Fibroblast of lung (primary cell): ENCODE measurements at places on chromosomes 6 and 20. TPM values are rescaled to one million over a fixed set of nuclear protein-coding genes. Genes with fewer than 3 reads are reported as not detected.
A peak's percentile ranks its signal among the peaks of the same experiment; 100 is the strongest.

ELOVL4 gene
- total RNA-seq = 4.6 and 6.4 TPM in 2 replicates

C20orf96 gene
- total RNA-seq = 3.9 and 4.8 TPM in 2 replicates

HLA-DOB gene
- total RNA-seq = under 0.01 and 0.26 TPM in 2 replicates

ATP6V1G2 gene
- 4.1 and 11.2 TPM in 2 replicates for total RNA-seq

OR2B6 gene
- 0.17 TPM in 1 of 2 replicates, not detected in the other for total RNA-seq

HCK gene
- total RNA-seq = not detected in 2 replicates

LAMA4 gene
- 494 and 636 TPM in 2 replicates for total RNA-seq

ABRACL gene
- 19.7 and 29.8 TPM in 2 replicates for total RNA-seq

GRCh38 chr6:116386581-116387299 lies 16.0 kb downstream of the DSE start:
- peak; percentile 66 for DNase-seq
- H3K4me1 ChIP-seq = peaks cover 28% of the 10 kb centered on the region
- H3K4me3 ChIP-seq = no peak overlapping the region
- H3K27ac ChIP-seq = peak overlapping the region; percentile 34
- H3K27me3 ChIP-seq = no peaks in the 10 kb centered on the region

DNA sequence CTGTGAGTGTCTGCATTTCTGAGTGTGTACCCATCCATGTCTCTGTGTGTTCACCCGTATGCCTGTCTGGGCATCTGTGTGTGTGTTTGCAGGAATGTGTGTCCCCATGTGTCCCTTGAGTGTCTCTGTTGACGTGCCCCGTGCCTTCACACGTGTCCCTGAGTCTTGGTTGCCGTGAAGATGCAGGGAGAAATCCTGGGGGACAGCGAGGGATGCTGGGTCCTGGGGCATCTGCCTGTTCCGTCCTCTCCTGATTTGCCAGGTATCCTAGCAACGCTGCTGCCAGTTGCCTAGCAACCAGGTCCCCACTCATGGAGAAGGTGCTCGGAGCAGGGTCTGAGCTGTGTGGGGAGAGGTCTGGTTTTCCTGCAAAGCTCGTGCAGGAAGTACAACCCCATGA lies 6.0 kb upstream of the LKAAEAR1 start:
- H3K36me3 ChIP-seq = no peaks in the 10 kb centered on the region
- H3K27me3 ChIP-seq = peaks cover 11% of the 10 kb centered on the region
- H3K4me3 ChIP-seq = no peak overlapping the region
- H3K4me1 ChIP-seq = no peaks in the 10 kb centered on the region

- no peak overlapping the region for H3K27ac ChIP-seq
- no peak for DNase-seq
- no peaks in the 10 kb centered on the region for H3K27me3 ChIP-seq
- H3K36me3 ChIP-seq = no peaks in the 10 kb centered on the region
- no peak overlapping the region for H3K4me3 ChIP-seq
These were observed 99.3 kb upstream of the BMP5 start for GRCh38 chr6:55974688-55975087.

DNA sequence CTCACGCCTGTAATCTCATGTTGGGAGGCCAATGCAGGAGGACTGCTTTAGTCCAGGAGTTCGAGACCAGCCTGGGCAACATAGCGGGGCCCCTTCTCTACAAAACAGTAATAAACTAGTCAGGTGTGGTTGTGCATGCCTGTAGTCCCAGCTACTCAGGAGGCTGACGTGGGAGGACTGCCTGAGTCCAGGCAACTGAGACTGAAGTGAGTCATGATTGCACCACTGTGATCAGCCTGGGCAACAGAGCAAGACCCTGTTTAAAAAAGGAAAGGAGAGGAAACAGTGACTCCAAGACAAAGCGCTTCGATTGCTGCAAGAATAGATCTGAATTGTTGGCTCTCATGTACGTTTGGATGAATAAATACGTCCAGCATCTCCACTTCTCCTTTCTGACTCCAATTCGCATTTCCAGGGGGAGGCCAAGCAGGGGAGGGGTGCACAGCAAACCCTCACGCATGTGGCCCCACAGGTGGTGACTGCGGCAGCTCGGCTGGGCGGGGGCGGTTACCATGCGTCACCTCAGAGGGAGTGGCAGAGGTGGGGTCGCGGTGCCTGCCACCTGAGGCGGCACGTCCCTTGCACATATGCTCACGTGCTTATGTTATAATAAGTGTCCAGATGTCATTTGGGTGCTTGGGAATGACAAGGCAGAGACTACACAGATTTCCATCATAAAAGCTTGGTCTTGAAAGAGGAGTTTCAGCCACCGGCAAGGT lies 95.1 kb upstream of the MPC1 start:
- H3K27ac ChIP-seq = no peak overlapping the region
- no peak overlapping the region for H3K4me3 ChIP-seq
- H3K27me3 ChIP-seq = no peaks in the 10 kb centered on the region
- peaks cover 4% of the 10 kb centered on the region for H3K36me3 ChIP-seq

- no peak for DNase-seq
- no peak overlapping the region for H3K4me3 ChIP-seq
- no peaks in the 10 kb centered on the region for H3K27me3 ChIP-seq
These were observed 1.3 kb upstream of the DOK5 start for GRCh38 chr20:54474046-54474445.

DNA sequence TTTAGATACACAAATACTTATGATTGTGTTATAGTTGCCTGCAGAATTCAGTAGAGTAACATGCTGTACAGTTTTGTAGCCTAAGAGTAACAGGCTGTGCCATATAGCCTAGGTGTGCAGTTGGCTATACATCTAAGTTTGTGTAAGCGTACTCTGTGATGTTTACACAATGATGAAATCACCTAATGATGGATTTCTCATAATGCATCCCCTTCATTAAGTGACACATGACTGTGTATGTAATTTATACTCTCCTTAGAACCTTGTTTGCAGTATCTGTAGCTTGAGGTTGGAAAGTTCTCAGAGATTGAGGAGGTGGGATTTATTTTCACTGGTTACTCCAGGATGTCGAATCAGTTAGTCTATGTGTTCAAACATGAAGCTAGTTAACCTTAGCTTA lies 67.0 kb upstream of the TMEM30A start:
- H3K4me3 ChIP-seq = no peak overlapping the region
- no peak for DNase-seq
- H3K27ac ChIP-seq = no peak overlapping the region
- no peaks in the 10 kb centered on the region for H3K4me1 ChIP-seq
- H3K27me3 ChIP-seq = no peaks in the 10 kb centered on the region
- H3K36me3 ChIP-seq = no peaks in the 10 kb centered on the region

- H3K36me3 ChIP-seq = no peaks in the 10 kb centered on the region
- DNase-seq = no peak
These were observed 232.4 kb downstream of the BMP7 start for GRCh38 chr20:57034001-57034400.

DNA sequence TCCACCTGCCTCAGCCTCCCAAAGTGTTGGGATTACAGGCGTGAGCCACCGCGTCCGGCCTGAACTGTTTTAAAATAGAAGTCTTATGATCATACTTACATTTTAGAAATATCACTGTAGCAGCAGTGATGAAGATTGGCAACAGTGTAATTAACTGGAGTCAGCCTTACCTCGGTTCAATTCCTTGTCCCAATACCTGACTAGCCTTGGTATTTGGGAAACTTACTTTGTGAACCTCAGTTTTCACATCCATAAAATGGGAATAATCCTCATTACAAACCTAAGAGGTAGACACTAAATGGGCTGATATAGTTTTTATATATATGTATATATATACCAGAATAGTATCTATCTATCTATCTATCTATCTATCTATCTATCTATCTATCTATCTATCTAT lies 19.3 kb downstream of the PHF20 start:
- peaks cover 2% of the 10 kb centered on the region for H3K36me3 ChIP-seq
- DNase-seq = no peak
- H3K4me1 ChIP-seq = peaks cover 7% of the 10 kb centered on the region
- no peak overlapping the region for H3K27ac ChIP-seq

- H3K4me1 ChIP-seq = no peaks in the 10 kb centered on the region
- H3K27me3 ChIP-seq = no peaks in the 10 kb centered on the region
- H3K27ac ChIP-seq = no peak overlapping the region
- DNase-seq = no peak
- H3K4me3 ChIP-seq = no peak overlapping the region
- H3K36me3 ChIP-seq = no peaks in the 10 kb centered on the region
These were observed 219.2 kb downstream of the C6orf118 start for GRCh38 chr6:165090242-165090641.

GRCh38 chr6:84633771-84634170 lies 130.6 kb downstream of the TBX18 start:
- H3K4me1 ChIP-seq = no peaks in the 10 kb centered on the region
- H3K27me3 ChIP-seq = no peaks in the 10 kb centered on the region
- no peak for DNase-seq
- H3K27ac ChIP-seq = no peak overlapping the region

DNA sequence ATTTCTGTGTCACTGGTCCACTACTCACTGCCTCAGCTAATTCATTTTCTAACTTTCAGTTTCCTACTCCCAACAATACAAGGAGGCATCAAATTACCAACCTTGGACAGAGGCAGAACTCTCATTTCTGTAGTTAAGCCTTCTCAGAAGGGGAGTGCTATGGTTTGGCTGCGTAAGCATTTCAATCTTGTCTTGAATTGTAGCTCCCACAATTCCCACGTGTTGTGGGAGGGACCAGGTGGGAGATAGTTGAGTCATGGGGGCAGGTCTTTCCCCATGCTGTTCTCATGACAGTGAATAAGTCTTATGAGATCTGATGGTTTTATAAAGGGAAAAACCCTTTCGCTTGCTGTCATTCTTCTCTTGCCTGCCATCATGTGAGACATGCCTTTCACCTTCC lies 22.9 kb downstream of the HLA-DRA start:
- DNase-seq = no peak
- H3K27me3 ChIP-seq = no peaks in the 10 kb centered on the region
- H3K4me3 ChIP-seq = no peak overlapping the region

DNA sequence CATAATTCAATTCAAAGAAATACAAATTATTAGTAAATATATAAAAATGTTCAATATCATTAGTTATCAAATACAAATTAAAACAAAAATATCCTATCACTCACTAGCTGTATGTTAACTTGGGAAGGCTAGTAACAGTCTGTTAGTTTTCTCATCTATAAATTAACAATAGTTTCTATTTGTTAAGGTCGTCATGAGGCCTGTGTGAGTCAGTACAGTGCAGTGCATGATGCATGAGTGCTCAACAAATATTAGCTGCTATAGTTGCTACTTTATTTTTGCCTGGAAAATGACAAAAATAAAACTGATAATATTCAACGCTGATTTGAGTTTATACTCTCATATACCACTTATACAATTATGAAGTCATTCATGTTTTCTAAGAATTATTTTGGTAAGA lies 401.6 kb upstream of the RUNX2 start:
- H3K4me1 ChIP-seq = no peaks in the 10 kb centered on the region
- H3K4me3 ChIP-seq = no peak overlapping the region
- peak; percentile 17 for DNase-seq
- H3K36me3 ChIP-seq = no peaks in the 10 kb centered on the region

GRCh38 chr20:15674253-15675060 lies 898.8 kb downstream of the KIF16B start:
- no peaks in the 10 kb centered on the region for H3K27me3 ChIP-seq
- peaks cover 17% of the 10 kb centered on the region for H3K4me1 ChIP-seq
- DNase-seq = no peak
- peak overlapping the region; percentile 9 for H3K27ac ChIP-seq
- no peak overlapping the region for H3K4me3 ChIP-seq

- H3K4me1 ChIP-seq = no peaks in the 10 kb centered on the region
- DNase-seq = no peak
- no peaks in the 10 kb centered on the region for H3K36me3 ChIP-seq
- H3K4me3 ChIP-seq = no peak overlapping the region
- H3K27me3 ChIP-seq = no peaks in the 10 kb centered on the region
- no peak overlapping the region for H3K27ac ChIP-seq
These were observed 61.8 kb downstream of the NFATC2 start for GRCh38 chr20:51480507-51481270.

DNA sequence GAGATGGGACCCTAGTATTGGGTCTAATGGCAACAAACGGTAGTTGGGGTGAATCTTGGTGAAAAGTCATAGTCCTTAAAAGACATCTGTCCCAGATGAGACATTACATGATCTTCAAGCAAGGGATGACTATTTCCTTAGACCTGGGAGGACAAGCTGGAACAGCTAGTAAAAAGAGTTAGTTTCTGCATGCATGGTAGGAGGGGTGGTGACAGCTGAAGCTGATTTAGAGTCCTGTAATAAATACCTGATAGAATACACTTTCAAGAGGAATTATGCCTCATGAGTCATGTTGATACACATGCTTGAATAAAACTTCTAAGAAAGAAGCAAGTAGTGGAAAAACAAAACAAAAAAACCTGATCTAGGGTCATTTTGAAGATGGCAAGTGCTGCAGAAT lies 247.4 kb downstream of the CD109 start:
- H3K4me1 ChIP-seq = no peaks in the 10 kb centered on the region
- DNase-seq = no peak
- no peaks in the 10 kb centered on the region for H3K36me3 ChIP-seq

DNA sequence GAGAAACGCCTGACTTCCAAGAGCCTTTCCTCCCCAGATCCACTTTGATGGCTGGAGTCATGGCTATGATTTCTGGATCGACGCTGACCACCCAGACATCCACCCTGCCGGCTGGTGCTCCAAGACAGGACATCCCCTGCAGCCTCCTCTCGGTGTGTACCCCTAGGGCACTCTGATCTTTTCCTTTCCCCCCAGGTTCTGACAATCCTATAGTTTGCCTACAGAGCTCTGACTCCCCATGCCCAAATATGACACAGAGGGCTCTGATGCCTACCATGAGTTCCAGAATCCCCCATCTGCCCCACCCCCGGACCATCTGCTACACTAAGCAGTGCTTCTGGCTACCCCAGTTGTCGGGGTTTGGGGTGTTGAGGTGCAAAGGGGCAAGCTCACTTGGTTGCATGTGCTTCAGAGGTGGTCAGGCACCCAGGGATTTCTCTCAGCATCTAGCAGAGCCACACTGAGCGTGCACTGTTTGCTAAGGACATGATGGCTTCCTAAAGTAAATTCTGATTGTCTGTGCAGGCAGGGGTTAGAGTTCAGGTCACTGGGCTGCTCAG lies 24.0 kb upstream of the SGK2 start:
- H3K36me3 ChIP-seq = no peaks in the 10 kb centered on the region
- no peak for DNase-seq
- no peaks in the 10 kb centered on the region for H3K4me1 ChIP-seq
- no peak overlapping the region for H3K4me3 ChIP-seq
- H3K27me3 ChIP-seq = no peaks in the 10 kb centered on the region

GRCh38 chr6:149320796-149321195 lies 3.3 kb downstream of the TAB2 start:
- H3K4me1 ChIP-seq = peaks cover 6% of the 10 kb centered on the region
- no peaks in the 10 kb centered on the region for H3K27me3 ChIP-seq
- no peak overlapping the region for H3K27ac ChIP-seq
- no peaks in the 10 kb centered on the region for H3K36me3 ChIP-seq
- H3K4me3 ChIP-seq = no peak overlapping the region
- peak; percentile 33 for DNase-seq

DNA sequence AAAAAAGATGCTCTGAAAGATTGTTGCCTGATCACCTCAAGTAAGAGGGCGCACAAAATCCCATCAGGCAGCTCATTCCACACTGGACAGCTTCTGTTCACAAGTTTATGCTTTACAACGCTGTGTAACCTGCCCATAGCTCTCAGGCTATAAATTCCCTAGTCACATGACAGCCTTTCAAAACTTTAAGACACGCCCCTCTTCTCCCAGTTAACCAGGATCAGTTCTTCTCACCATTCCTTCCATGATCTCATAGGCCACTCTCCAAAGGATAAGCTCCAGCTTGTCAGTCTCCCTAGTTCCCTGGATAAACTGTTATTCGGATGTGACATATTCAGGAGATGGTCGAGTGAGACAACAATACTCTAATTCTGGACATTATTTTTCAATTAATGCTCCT lies 15.0 kb downstream of the ADNP start:
- peaks cover 33% of the 10 kb centered on the region for H3K4me1 ChIP-seq
- peak overlapping the region; percentile 5 for H3K27ac ChIP-seq
- H3K4me3 ChIP-seq = no peak overlapping the region
- no peaks in the 10 kb centered on the region for H3K36me3 ChIP-seq
- DNase-seq = peak; percentile 55
- H3K27me3 ChIP-seq = no peaks in the 10 kb centered on the region
